T-helper 1 cell treated with Interleukin-12 subunit alpha and Interleukin-12 subunit beta and Interleukin-4 antibody, amounts not matched to agents 30 ng/mL and 1 ng/mL, for 36 hours (primary cell): ENCODE measurements at places on chromosomes 5 and 9. TPM values are rescaled to one million over a fixed set of nuclear protein-coding genes. Genes with fewer than 3 reads are reported as not detected.

Gene CDC20B
- 0.12 and 0.17 TPM in 2 replicates for total RNA-seq

Gene ERP44
- total RNA-seq: 19.5 and 20.9 TPM in 2 replicates

Gene SPATA31C2
- total RNA-seq: not detected in 2 replicates

Gene TMEM232
- 0.86 and 1.2 TPM in 2 replicates for total RNA-seq

Gene BRINP1
- not detected in 2 replicates for total RNA-seq

Gene QRFP
- total RNA-seq: not detected in 2 replicates

Gene DMRT2
- total RNA-seq: 0.63 and 1.3 TPM in 2 replicates

Gene ACTBL2
- not detected in 2 replicates for total RNA-seq

Gene NTRK2
- 1.4 and 1.5 TPM in 2 replicates for total RNA-seq
